NCI-H1417 treated with DMSO at 0.1 percent for 48 hours (cell line): ENCODE measurements at places on chromosomes 12 and 14.

DNA sequence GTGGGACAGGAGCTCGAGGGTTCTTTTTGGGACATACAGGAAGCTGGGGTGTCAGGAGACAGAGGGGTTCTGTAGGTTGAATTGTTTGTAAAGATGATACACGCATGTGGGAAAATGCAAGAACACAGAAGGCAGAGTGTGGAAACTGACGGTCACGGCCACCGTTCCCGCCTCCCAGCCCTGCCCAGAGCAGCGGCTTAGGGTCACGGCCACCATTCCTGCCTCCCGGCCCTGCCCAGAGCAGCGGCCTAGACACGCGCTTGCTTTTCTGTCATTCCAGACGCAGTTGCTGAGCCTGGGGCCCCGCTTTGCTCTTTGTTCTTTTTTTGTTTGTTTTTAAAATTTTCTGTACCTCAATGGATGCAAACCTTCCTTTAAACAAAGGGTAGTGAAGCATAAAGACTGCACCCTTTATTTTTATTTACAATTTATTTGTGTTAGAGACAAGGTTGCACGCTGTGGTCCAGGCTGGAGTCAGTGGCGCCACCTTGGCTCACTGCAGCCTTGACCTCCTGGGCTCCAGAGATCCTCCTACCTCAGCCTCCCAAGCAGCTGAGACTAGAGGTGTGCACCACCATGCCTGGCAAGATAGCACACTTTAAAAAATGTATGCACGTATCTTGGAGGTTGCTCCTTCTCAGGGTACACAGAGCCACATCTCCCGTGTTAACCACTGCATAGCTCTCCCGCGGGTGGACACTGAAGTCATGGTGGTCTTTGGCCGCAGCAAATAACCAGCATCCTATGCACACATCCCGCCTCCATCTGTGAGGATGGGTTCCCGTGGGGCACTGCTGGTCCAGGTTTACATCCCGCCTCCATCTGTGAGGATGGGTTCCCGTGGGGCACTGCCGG is 142.3 kb downstream of the ADGRD1 start:
- DNase-seq = no peak

GRCh38 chr12:31325524-31325875 is 450 bp downstream of the SINHCAF start:
- no peak for DNase-seq

- DNase-seq = no peak
These were observed 3.6 kb downstream of the IFT43 start for GRCh38 chr14:75989134-75989533.

- no peak for DNase-seq
These were observed 2.7 kb downstream of the KITLG start for GRCh38 chr12:88577537-88577936.

DNA sequence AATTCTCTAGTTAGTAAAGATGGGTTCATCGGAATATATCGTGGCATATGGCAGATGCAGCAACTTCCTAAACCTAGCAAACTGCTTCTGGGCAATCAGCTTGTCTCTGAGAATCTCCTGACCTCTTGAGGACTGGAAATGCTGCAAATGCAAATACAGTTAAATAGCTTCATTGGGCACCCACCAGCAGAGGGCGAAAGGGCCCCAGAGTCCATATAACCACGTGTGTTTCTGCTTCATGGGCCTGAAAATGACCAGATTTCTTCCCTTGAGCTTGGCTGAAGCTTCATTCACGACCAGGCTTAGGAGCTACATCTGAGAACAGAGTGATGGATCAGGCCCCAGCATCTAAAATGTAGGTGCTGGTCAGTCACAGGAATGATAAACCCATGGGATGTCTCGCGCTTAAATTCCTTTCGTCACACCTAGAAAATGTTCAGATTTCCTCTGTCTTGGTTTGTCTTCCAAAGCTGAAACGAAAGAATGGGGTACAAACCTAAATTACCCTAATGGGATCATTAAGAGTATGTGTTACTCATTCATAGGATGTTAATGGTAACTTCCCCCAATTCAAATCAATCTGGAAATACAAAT is 1482.5 kb upstream of the TMEM132C start:
- DNase-seq = no peak

GRCh38 chr14:103697603-103698379 is 17.5 kb downstream of the XRCC3 start:
- no peak for DNase-seq

DNA sequence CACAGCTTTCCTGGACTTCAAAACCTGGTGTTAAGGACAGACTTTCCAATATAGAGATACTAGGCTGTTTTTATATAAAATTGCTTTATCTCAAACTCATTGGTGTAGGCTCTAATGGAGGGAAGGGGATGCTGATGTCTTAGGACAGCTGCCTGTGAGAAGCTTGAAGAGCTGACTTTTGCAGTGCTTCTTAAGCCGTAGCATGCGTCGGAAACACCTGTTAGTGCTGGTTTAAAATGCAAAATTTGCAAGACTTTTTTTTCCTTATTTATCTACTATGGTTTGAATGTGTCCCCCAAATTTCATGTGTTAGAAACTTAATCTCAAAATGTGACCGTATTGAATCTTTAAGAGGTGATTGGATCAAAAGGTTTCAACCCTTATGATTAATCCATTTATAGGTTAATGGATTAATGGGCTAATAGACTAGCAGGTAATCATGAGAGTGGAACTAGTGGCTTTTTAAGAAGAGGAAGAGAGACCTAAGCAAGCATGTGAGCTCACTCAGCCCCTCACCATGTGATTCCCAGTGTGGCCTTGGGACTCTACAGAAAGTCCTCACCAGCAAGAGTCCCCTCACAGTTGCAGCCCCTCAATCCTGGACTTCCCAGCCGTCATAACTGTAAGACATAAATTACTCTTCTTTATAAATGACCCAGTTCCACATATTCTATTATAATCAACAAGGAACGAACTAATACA is 60.9 kb upstream of the FUT8 start:
- no peak for DNase-seq

DNA sequence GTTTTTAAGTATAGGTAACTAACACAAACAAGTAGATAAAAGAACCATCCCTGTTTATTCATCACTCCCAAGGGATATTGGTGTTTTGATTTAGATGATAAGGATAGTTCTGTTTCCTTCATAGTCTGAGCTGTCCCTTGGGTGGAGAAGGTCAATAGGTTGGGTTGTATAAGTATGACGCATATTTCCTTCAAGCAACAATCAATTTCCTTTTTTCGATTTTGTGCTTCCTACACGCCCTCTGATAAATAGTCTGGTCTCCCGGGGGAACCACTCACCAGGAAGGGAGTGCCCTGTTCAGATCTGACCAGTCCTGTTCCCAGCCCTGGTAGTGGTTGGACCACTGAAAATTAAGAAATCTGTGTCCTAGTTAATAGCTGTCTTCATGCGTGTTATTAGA is 378.8 kb upstream of the FAR2 start:
- DNase-seq = no peak

- no peak for DNase-seq
These were observed 146.7 kb downstream of the TMEM117 start for GRCh38 chr12:43982544-43982943.

- no peak for DNase-seq
These were observed 49.2 kb downstream of the PSMA6 start for GRCh38 chr14:35341454-35341750.

DNA sequence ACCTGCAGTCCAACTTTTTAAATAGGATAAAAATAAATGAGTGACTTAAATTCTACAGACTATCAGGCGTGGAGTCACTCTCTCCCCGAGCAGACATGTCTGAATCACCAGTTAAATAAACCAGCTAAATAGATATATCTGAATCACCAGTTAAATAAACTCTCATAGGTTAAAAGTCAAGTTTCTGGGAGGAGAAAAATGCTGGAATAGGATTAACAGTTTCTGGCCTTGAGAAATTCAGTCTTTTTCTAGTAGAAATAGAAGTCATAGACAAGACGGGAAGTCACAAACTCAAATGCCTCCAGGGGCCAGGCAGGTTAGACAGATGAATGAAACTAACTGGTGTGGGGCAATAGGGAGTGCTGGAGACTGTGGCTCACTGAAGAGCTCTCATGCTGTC is 258.6 kb upstream of the TMEM132C start:
- DNase-seq = no peak

DNA sequence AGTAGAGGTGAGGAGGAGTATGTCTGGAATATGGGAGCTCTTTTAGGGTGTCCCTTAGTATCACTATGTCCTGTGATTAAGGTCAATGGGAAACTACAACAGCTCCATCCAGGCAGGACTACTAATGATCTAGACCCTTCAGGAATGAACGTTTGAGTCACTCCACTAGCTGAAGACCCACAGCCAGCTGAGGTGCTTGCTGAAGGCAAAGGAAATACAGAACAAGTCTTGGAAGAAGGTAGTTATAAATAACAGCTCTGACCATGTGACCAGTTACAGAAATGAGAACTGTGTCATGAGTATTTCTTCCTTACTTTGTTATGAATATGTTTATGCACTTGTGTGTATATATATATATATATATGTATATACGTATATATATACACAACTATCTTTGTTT is 40.5 kb upstream of the USP44 start:
- no peak for DNase-seq
